Tibial nerve (tissue), 4 donors: ENCODE measurements at places on chromosomes 2 and 18. TPM values are rescaled to one million over a fixed set of nuclear protein-coding genes. Genes with fewer than 3 reads are reported as not detected.

Gene HOXD12
- not detected for total RNA-seq

Gene EML6
- 0.98 TPM for total RNA-seq

Gene TMEM247
- total RNA-seq, result not detected

Gene ELOA2
- not detected for total RNA-seq

Gene MDH1B
- 1.5 TPM for total RNA-seq

Gene LIMS3
- 2.1 TPM for total RNA-seq

Gene LAMA1
- 1.5 TPM for total RNA-seq

Gene KCTD1
- 33.6 TPM for total RNA-seq

Gene CCDC178
- 2.4 TPM for total RNA-seq

Gene EDAR
- total RNA-seq, result not detected

Gene DYTN
- total RNA-seq, result not detected

Gene SP140L
- 24.3 TPM for total RNA-seq

Gene NAT8
- total RNA-seq, result not detected

Gene TANC1
- total RNA-seq, result 64.9 TPM

Gene COLEC12
- 22.2 TPM for total RNA-seq

Gene VAMP5
- total RNA-seq, result 47.7 TPM

Gene TMEM185B
- total RNA-seq, result 20.5 TPM

Gene ACKR3
- total RNA-seq, result 32.4 TPM

Gene KLHL41
- 1.6 TPM for total RNA-seq

Gene RAX
- not detected for total RNA-seq

Gene PAIP2B
- total RNA-seq, result 22.1 TPM

Gene FBXO36
- total RNA-seq, result 2.7 TPM

Gene CYP27C1
- 0.42 TPM for total RNA-seq

Gene TGFA
- 10.9 TPM for total RNA-seq

Gene IL1R1
- total RNA-seq, result 29.5 TPM

Gene MC5R
- not detected for total RNA-seq

Gene LRATD1
- 2.4 TPM for total RNA-seq

Gene HS6ST1
- 51.6 TPM for total RNA-seq

Gene HEATR5B
- 40.5 TPM for total RNA-seq

Gene AQP12B
- total RNA-seq, result not detected

Gene DAW1
- 0.59 TPM for total RNA-seq

Gene ANKRD30BL
- total RNA-seq, result not detected

Gene SLC9A4
- 0.30 TPM for total RNA-seq

Gene METTL21A
- 20.1 TPM for total RNA-seq

Gene B3GNT7
- total RNA-seq, result 2.6 TPM

Gene C2orf15
- 0.44 TPM for total RNA-seq

Gene ACVR1
- total RNA-seq, result 23.6 TPM

Gene RASGRP3
- total RNA-seq, result 2.4 TPM

Gene ATP6V1C2
- total RNA-seq, result 0.21 TPM
